Uterus (tissue), 4 donors: ENCODE measurements at places on chromosomes 3 and 15.

- DNase-seq = no peak
These were observed 2.3 kb upstream of the HMCES start for GRCh38 chr3:129276385-129276784.

DNA sequence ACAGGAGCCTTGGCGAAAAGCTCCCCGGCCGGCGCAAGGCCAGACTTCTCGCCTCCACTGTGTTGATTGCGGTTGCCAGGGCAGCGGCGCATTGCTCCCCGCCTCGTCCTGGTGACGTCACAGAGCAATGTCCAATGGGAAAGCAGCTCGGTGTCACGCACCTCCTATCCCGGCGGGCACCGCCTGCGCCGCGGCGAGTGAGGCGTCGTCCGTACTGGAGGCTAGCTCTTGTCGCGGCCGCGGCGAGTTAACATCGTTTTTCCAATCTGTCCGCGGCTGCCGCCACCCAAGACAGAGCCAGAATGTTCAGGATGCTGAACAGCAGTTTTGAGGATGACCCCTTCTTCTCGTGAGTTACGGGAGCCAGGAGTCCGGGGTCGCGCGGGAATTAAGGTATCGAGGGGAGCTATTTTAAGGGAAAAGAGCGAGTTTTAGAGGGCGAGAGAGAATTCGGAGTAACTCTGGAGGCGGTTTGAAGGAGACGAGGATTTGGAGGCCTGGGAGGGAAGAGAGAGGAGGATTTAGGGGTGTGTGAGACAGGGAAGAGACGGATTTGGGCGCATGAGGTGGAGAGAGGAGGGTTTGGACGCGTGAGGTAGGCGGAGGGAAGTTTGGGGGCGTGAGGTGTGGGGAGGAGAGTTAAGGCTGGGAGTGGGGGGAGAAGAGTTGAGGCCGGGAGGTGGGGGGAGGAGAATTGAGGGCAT lies at the start of gene MLF1:
TSS of gene MLF1 (plus strand) at position 196 of the 704 bp plus-strand sequence. CDS start at position 303, 107 bp downstream.
- DNase-seq = peak; percentile 97

- peak; percentile 86 for DNase-seq
These were observed 40.9 kb upstream of the SMAD3 start for GRCh38 chr15:67024314-67024997.

DNA sequence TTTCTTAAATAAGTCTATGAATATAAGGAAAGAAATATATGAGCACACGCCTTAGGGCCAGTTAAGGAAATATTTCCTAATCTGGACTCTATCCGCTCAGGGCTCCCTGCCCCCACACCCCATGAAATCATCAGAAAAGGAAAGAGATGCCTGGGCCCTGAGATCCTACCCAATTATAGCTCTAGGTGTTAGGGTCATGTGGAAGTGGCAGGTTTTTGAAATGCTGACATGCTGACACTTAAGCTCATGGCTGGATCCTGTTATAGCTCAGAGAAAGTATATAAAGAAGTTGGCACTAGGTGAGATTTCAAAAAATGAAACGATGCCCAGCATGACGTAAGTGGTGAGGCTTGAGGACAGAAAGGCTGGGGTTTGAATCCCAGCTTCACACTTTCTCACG lies 43.5 kb upstream of the AKAP13 start:
- DNase-seq = peak; percentile 48

DNA sequence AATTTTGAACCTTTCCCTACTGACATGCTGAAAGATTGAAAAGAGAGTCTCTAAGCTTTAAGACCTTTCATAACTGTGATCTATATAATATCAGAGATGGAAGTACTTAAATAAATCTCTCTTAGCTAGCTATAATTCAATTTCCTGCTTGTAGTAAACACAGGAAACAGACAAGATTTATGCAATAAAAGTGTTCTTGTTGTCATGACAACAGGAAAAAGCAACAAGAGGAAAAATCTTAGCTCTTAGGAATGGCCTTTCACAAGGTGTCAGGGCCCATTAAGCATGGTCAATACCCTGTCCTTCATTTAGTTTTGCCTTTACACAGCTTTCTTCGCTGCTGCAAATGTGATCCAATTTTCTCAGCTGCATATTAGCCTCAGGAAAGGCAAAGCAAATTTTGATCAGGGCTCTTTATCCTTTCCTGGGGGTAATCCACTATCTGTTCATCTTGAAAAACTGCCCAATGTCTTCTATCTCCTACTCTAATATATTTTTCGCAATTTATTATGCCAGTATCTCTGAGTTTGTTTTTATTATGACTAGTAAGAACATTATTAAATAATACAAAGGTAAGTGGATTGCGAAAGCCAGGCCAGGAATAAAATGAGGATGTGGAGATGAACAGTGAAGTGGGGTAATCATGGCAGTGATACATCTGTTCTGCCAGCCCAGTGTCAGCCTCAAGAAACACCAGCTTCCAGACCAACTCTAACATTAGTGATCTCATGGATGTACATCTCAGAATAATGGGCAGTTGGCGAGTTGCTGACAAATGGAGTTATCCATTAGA lies 28.7 kb downstream of the SIDT1 start:
- no peak for DNase-seq

- DNase-seq = no peak
These were observed 57.1 kb upstream of the POU1F1 start for GRCh38 chr3:87333393-87333892.

DNA sequence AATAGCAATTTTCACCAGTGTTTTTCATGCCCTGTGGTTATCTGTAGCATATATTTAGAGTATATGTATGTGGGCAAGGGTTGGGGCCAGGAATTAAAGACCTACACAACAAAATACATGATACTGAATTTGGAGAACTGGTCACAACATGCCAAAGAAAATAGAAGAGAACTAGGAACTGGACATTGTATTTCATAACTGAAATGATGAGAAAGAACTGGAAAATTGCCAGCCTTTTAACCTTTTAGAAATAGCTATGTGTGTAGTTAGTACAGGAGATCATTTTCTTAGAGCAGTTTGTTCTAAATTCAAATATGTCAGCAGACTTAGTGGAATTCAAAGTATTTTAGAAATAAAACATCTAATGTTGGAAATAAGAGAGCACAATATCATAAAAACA lies 227.1 kb upstream of the CGNL1 start:
- DNase-seq = no peak

DNA sequence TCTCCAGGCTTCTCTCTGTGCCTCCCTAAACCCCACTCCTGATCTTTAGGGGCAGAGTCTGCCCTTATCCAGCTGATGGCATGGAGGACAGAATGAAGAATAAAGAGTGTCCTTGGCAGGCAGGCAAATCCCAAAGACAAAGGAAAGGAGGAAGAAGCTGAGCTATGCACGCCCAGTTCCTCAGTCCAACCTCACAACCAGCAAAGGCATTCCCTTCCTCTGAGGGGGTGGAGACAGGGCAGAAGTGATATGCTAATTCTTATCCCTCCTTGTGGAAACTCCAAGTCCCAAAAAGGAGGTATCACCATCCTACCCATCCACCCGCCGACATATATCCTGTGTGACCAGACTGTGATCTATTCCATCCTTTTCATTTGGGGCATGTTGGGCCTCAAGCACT lies 10.5 kb upstream of the CCDC54 start:
- DNase-seq = no peak

DNA sequence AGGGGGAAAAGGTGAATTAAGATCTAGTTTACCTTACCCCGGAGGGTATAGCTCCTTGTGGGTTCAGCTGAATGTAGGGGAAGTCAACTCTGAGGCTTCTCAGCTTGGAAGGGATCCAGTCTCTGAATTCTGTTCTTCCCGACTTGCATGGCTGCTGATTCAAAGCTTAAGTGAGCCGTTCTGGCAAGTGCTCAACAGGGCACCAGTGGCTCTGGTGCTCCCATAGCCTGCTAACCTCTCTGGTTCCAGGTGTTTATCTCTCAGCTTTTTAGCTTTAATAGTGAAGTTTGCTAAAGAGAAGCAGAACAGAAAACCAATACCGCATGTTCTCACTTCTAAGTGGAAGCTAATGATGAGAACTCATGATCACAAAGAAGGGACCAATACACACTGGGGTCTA lies 46.3 kb upstream of the RBP1 start:
- DNase-seq = no peak

- no peak for DNase-seq
These were observed 68.7 kb downstream of the TRAK1 start for GRCh38 chr3:42159706-42160472.

DNA sequence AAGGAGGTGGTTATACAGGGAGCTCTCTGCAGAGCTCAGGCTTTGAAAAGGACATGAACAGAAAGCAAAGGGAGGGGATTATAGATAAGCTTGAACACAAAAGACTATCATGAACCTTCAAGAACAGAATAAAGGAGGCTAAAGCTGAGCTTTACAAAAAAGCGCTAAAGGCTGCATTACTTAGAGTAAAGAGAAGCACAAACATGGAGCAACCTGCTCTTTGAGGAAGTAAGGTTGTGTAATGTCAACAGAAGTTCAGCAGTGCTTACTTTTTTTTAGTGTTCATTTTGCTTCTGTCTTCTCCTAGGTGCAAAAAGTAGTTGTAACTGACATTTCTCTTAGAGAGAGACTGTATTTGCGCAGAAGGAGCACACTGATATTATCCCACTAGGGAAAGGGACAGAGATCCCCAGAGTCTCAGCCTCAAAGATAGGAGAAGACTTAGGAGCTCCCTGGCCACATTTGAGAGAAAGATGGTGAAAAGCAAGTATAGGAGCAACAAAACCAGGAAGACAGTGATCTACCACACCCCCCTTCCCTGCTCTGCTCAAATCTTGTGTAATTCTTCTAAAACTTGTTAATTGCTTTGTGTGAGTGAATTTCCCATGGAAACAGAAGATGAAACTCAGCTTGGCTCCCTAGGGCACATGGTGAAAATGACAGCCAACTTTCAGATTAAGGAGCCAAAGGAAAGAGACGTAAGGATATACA lies 54.7 kb downstream of the QTRT2 start:
- DNase-seq = no peak
